ENCODE measurements at places on chromosomes 1 and 21.

DNA sequence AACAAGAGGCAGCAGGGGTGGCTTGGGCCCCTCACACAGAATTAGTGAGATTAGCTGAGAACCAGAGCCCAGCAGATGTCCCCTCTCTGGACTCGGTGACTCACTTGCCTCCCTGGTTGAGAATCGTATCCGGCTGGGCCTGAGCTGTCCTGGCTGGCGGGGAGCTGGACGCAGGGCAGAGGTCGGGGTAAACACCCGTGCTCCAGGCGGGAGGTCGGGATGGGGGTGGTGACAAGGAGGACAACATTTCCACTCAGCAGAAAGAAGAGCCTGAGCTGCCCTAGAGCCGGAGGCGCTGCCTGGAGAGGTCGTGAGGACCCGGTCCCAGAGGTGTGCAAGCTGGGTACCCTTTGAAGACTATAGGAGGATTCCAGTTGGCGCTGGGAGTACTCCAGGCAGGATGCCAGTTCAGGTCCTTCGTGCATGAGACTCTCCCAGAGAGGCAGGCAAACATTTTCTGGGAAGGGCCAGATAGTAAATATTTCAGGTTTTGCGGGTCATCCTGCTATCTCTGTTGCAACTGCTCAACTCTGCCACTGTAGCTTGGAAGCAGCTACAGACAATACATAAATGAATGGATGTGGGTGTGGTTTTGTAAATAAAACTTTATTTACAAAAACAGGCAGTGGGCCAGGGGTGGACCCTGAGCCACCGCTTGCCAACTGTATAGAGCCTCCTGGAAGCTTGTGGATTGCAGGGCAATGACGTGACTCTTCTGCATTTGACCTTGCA is 116.8 kb upstream of the WNT4 start:
- DNase-seq = no peak

DNA sequence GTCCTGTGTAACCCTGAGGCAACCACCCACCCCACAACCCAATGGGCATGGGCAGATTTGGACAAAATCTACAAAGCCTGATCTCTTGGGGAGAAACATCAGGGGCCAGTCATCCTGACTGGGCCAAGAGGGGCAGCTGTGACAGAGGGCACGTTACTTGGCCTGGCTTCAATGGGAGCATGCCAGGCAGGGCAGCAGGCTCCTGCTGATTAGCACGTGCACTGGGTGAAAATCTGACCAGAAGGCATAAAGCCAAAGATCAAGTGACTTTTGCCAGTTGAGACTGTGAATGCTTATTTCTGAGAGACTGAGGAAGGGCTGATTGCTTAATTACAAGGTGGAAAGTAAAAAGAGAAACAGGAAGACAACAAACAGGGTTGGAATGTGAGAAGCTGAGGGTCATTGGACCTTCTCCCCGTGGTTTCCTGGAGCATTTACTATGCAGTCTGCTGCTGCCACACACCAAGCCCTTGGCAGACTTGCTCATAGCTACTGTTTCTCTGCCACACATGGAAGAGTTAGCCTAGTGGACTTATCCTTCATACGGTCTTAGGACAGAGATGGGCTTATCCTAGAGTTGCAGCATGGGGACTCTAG is 39.8 kb upstream of the TNR start:
- DNase-seq = no peak

- DNase-seq = no peak
Measured at GRCh38 chr21:21713651-21714180, 715.5 kb downstream of the NCAM2 start.

GRCh38 chr1:208834381-208835096 is 590.4 kb upstream of the PLXNA2 start:
- no peak for DNase-seq

DNA sequence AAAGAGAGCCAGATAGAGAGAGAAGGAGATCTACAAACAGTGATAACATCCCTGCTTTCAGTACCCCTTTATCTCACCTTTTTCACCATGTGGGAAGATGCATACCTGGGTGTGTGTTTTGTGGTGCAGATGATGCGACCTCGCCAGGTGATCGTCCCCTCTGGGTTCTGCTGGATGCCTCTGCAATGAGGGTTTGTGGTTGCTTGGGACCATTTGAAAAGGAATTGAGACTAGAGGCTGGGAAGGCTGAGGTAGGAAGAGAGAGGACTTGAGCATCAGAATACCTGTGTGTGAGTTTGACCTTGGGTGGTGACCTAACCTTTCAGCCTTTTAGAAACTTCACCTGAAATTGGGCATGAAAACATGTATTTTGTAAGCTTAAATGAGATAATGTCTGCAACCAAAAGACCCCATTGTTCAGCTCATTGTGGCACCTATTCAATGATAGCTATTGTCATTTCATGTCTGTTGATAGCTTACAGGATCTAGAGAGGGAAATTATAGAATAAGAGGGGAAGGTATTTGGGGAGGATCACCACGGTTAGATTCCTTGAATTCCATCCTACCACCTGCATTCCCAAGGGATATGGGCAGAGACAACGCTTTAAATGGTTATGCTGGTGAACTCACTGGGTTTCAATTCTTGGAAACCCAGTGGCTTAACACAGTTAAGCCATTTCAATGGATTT is 125.7 kb downstream of the IGSF21 start:
- DNase-seq = no peak

DNA sequence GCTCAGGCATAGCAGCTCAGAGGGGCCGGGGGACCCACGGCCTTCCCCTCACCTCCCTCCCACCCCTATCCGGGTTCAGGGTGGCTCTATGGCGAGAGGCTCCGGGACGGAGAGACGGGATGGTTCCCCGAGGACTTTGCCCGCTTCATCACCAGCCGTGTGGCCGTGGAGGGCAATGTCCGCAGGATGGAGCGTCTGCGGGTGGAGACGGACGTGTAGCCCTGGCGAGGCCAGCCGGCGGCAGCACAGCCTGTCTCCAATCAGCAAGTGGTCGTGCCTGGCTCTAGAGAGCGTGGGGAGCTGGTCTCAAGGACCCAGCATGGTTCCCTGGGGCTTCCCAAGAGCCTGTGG is 25.9 kb downstream of the ARHGEF16 start:
- no peak for DNase-seq

DNA sequence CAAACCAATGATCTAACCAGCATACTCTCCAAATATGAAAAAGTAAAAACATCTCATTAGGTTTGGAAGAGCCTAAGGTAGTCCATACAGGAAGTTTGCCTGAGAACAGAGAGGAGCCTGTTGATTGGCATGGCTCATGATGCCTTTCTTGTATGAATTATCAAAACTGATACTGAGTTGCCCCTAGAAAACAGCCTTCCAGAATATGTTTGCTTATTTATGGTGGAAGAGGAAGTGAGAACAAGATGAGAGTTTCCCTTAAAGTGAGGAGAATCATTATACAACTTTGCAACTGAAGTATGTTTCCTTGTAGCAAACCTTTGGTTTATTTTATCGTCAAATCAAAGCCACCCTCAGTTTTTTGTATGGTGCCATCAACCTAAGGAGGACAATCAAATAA is 23.8 kb upstream of the KIAA1614 start:
- no peak for DNase-seq

- DNase-seq = no peak
Measured at GRCh38 chr1:10777749-10778574, 18.5 kb downstream of the CASZ1 start.

- no peak for DNase-seq
Measured at GRCh38 chr21:46626975-46627501, 8.4 kb upstream of the PRMT2 start.

DNA sequence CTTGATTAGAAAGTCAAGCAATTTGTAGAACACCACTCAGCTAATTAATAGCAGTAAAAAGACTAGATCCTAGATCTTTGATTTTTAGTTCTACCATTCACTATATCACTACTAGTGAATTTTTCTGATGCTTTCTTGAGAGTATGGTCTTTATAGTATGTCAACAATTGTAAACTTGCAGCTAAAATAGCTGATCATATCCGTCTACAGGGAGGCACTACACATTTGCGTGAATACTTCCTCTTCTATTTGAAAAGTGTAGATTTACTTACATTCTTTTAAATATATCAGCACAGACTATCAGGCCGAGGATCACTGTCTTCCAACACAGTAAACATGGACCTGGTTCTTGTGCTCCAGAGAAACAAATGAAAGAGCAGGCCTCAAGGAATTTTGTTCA is 18.6 kb upstream of the PTPRC start:
- no peak for DNase-seq

GRCh38 chr1:162873671-162874666 is 13.0 kb upstream of the CCDC190 start:
- no peak for DNase-seq

DNA sequence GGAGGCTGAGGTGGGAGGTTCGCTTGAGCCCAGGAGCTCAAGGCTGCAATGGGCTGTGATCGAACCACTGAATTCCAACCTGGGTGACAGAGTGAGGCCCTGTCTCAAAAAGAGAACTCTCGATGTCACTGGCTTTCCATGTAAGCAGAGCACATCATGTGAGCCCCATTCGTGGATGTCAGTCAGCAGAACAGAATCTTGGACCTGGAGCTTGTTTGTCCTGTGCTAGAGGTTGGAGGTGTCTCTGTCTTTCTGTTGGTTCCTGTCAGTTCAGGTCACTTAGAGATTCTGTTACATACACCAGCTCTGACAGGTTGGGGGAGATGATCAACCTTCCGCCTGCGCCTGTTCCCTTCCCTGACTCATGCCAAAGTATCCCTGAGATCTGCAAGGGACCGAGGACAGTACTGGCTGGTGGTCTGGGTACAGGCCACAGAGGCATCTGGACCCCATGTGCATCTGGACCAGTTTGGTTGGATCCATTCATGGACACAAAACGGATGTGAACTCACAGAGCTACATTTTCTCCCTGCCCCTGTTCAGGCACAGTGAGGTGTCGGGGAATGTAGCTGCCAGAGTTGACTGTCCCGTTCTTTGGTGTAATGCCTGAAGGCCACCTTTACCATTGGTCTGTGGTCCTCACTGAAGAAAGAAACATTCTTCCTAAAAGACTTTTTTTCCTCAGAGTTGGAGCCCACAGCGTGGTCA is 10.0 kb downstream of the ARF1 start:
- no peak for DNase-seq

GRCh38 chr1:236654957-236655356 is 31.3 kb upstream of the ACTN2 start:
- no peak for DNase-seq

Data from H1 (cell line).